Motor neuron (in vitro differentiated cells): ENCODE measurements at places on chromosomes 11 and 22.

GRCh38 chr11:12316432-12316831, 60.9 kb upstream of the PARVA start:
- no peak for ATAC-seq

DNA sequence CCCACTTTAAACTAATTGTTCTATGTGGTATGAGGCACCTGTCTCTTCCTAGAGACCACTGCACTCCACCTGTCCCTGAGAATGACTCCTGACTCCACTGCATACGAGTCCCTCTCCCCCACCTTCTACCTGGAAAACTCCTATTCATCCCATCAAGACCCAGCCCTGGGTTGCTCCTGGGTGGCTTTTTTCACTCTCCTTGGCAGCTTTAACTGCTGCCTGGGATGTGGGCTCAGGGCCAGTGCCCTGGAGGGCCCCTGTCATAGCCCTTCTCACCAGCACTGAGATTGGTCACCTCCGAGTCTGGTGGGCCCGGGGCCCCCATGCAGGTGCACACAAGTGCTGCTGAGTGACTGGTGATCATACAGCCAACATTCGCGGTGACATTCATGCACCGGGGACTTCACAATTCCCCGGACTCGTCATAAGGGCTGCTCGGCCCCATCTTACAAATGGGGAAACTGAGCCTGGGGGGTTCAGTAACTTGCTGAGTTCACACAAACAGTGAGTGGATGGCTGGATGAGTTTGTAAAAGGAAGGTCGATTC, 25.9 kb upstream of the TOLLIP start:
- ATAC-seq, result no peak

- no peak for ATAC-seq
These were observed 33.7 kb upstream of the CD5 start for GRCh38 chr11:61068581-61068980.

DNA sequence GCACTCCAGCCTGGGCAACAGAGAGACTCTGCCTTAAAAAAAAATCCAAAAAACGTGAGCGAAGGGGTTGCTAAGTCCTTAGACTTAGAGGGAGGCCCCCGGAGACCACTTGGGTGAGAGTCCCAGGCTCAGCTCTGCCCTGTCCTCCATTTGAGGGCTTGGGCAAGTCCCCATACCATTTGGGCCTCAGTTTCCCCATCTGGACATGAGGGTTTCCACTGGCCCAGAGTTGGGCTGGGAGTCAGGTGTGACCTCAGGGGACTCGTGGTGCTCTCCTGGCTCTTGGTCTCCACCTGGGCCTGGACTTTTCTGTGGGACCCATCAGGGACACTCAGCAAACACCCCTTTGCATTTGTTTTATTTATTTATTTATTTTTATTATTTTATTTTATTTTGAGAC, 35.2 kb upstream of the CSNK1E start:
- no peak for ATAC-seq

GRCh38 chr11:116986521-116987105, 111.6 kb downstream of the SIK3 start:
- no peak for ATAC-seq

DNA sequence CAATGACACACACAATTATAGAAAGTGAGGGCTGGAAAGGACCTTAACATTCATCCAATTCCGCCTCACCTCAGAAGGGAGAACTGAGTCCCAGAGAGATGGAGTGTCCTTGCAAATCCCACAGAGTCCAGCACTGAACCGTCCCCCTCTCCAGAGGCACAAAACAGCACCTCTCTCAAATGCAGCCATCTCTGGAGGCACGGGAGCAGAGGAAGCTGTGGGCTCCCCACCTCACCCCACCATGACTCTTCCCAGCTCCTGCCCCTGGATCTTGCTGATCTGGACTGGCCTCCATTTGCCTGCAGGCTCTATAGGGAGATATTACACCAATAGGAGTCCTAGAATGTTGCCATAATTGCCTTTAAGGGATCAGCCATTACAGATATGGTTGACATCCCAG, 1.4 kb upstream of the DRD2 start:
- no peak for ATAC-seq

GRCh38 chr11:32435511-32435941, at the start of gene WT1:
TSS of gene WT1 (minus strand) at chr11:32435539.
- ATAC-seq, result peak; percentile 15

- ATAC-seq, result peak; percentile 80
These were observed 129.0 kb upstream of the PARVA start for GRCh38 chr11:12248330-12248729.

GRCh38 chr11:59866836-59867235, 549 bp upstream of the TCN1 start:
- no peak for ATAC-seq

DNA sequence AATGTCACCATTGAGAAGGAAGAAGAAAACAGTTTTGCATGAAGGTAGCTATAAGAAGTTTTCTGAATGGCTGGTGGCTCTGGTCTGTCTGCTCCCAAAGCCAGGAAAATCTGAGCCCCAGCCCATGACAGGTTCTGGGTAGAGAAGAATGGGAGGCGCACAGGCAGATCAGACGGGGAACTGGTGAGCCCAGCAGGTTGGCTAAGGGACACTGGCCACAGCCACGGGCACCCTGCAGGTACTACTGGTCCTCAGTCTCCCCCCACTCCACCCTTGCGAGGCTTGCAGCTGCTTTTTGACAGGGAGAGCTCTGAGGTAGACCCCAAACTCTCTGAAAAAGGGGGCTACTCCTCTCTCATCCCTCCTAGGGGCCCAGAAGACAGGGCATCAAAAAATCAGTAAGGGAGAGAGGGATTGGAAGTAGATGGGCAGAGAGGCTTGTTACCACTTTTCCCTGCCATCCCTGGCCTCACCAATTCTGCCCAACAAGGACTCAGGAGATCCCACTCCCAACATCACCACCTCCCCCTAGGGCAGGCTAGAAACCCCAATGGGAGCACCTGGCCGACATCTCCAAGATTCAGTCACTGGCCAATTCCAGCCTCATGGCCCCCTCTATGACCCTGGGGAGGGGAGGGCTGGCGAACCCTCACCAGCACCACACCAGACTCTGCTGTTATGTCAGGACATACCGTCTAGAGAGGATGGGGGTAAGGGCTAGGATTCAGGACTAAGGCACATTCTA, 17.4 kb downstream of the SCN4B start:
- ATAC-seq, result no peak

- ATAC-seq, result peak; percentile 86
These were observed 5.6 kb upstream of the KIAA0930 start for GRCh38 chr22:45246060-45246985.

GRCh38 chr11:68665436-68665835, 18.9 kb upstream of the GAL start:
- no peak for ATAC-seq

- ATAC-seq, result no peak
These were observed 775.6 kb downstream of the BRD1 start for GRCh38 chr22:49052023-49052538.

DNA sequence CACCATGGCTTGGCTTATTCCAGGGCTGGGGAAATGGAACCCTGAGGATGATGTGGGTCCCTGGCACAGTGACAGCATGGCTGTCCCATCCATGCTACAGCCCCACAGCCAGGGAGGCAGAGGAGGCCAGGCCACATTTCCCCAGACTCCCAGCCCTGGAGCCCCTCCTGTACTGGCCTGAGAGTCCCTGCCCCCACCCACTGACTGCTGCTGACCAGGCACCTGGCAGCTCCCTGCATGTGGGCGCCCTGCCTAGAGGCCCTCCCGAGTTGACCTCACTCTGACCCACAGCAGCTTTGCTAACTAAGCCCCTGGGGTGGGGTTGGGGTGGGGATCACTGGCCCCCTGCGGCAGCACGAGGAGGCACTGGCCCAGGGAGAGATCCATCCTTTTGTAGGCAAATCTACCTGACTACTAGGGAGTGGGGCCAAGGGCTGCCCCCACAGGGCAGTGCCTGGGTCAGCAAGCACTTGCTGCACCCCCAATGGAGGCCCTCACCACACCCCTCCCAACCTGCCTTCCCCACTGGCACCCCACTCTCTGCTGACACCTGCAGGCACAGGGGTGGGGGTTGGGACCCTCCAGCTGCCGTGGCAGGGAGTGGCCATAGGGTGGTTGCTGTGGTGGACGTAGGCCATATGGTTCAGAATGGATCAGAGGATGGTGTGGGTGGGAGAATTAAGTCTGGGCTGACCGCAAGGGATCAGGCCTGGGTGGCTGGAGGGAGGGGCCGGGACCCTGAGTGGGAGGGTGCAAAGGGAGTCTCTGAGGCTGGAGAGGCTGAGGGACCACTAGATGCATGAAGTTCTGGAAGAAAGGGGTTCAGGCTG, 17.4 kb downstream of the ARVCF start:
- peak; percentile 73 for ATAC-seq

DNA sequence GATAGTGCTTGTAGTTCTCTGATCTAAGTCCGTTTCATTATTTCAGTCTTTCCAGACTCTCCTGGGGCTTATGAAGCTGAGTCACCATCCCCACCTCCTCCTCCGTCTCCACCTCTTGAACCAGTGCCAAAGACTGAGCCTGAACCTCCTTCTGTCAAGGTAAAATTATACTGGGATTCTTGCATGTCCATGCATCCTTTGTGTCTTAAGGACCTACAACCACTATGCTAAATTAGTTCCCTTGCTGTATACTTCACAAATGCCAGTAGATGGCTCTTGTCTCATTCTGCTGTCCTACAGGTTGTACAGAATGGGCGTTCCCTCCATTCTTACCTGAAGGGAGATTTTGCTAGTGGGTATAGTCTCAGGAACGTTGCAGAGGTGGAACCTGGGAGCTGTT, 42.2 kb downstream of the POLD3 start:
- ATAC-seq, result no peak
